ENCODE measurements at places on chromosomes 4 and X.

- no peak for DNase-seq
These were observed 157.1 kb upstream of the LNX1 start for GRCh38 chr4:53748328-53748772.

DNA sequence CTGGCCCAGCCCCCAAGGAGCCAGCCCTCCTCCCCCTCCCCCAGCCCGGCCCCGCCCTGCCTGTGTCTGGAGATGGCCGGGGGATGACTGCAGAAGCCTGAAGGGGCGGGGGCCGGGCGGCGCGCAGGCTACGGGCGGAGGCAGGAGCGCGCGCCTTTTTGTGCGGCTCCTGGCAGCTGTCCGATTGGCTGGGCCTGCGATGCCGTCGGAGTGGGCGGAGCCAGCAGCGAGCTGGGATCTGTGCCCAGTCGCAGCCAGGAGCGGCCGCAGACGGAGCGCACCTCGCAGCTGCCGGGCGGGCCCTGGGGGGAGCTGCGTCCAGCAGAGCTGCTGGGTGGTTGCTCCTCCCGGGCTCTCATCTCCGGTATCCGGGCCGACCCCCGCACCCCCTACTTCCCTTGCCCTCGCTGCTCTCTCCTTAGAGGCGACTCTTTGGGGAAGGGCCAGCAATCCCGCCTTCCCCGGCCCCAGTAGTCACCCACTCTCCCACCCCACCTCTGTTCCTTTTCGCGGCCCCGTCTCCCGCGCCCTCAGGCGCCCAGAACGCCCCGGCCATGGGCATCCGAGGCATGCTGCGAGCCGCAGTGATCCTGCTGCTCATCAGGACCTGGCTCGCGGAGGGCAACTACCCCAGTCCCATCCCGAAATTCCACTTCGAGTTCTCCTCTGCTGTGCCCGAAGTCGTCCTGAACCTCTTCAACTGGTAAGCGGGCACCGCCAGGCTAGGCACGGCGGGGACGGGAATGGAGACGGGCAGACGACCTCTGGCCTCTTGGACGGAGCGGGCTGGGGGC, at the start of gene GABRQ:
GABRQ (plus strand) TSS at position 247 of the 794 bp plus-strand sequence; CDS start at position 555, 308 bp downstream.
- no peak for DNase-seq

DNA sequence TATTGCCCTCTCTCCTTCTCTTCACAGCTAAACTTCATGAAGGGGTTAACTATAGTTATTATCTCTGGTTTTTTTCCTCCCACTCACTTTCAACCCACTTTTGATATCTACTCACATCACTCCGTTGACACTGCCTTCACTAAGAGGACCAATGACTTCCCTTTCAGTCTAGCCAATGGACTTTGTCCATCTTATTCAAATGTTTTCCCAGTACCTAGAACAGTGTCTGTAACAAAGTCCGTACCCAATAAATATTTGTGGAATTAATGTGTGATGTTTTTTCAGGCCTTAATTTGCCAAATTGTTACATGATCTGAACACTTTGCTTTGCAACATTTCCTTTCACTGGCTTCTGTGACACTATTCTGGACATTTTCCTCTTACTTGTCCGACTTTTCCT, 106.0 kb upstream of the AR start:
- no peak for DNase-seq

GRCh38 chr4:187541666-187542065, 453.9 kb upstream of the ZFP42 start:
- DNase-seq = no peak

DNA sequence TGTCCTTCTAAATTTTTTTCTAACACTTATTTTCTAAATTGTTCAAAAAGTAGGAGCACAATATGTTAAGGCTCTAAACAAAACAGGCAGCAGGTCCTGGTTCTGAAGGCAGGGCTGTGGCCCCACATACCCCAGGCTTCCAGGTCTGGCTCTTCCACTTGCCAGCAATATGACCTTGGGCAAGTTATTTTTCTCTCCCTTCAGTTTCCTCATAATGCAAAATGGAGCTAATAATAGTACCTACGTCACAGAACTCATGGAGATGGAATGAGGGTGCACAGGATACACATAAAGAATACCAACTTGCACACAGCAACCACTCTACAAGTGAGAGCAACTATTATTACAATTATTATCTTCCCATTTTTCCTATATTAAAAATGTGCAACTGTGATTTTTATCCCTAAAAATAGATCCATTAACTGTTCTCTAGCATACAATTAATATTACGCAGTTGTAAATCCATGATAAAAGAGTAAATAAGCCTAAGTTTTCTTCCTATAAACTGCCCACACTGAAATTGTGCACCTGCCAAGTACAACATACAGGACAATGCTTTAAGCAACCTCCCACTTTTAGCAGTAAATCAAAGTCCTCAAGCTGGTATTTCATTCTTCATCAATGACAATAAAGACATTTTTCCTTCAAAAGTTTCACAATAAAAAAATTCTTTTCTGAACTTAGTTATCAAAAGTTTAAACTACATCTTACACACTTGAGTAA, 27.0 kb downstream of the OTUD4 start:
- DNase-seq = no peak
